ENCODE measurements at places on chromosomes 12 and 14.

GRCh38 chr12:131131808-131132117 lies 178.1 kb downstream of the ADGRD1 start:
- DNase-seq, result no peak

GRCh38 chr14:57174466-57174865 lies 94.2 kb downstream of the EXOC5 start:
- no peak for DNase-seq

GRCh38 chr14:48193893-48194292 lies 518.5 kb upstream of the MDGA2 start:
- DNase-seq, result no peak

DNA sequence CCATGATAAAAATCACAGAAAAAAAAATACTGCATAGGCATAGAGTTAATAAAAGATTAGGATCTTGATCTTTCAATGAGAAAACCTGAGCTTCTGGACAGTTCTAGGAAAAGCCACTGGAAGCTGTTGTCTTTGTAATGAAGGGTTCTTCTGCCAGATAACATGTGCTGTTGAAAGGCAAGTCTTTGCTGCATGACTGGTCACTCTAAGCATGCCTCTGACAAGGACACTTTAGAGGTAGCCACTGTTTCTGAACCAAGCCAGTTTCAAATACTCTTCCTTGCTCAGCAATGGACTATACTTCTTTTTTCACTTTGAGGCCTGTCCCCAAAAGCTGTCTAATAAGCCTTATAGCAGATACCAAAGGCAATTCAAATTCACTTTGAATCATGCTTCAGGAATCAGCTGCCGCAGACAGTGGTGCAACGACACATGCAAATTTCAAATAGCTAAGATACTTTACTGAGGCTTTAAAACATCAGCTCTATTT lies 70.2 kb downstream of the BTG1 start:
- peak; percentile 17 for DNase-seq

DNA sequence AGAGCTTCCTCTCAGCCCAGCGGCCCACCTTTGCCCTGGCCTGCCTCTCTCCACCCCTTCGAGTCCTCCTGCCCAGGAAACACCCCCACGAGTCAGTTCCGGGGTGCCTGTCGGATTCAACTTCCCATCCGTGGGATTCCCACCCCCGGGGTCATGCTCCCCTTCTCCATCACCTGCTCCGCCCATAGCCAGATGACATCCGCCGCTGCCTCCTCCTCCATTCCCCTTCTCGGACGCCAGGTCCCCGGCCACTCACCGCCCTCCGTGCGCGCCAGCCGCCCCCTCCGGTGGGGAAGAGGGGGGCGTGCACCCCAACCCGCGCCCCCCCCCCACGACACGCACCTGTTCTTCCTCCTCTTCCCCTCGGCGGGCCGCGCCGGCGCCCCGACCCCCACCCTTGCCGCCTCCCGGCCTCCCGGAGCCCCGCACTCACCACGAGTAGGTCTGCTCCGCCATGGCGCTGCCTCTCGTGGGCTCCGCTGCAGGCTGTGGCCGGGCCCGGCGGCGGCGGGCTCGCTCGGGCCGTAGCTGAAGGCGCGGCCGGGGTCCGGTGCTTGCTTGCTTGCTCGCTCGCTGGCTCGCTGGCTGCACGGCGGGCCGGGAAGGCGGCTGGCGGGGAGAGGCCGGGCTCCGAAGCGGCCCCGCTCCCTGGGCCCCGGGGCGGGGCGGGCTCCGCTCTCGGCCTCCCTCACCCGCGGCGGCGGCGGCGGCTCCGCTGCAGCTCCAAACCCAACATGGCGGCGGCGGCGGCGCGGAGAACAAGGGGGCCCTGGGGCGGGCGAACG lies 554 bp downstream of the SPPL3 start:
- DNase-seq, result peak; percentile 59

GRCh38 chr12:14723763-14724162 lies 27.4 kb upstream of the GUCY2C start:
- peak; percentile 81 for DNase-seq

DNA sequence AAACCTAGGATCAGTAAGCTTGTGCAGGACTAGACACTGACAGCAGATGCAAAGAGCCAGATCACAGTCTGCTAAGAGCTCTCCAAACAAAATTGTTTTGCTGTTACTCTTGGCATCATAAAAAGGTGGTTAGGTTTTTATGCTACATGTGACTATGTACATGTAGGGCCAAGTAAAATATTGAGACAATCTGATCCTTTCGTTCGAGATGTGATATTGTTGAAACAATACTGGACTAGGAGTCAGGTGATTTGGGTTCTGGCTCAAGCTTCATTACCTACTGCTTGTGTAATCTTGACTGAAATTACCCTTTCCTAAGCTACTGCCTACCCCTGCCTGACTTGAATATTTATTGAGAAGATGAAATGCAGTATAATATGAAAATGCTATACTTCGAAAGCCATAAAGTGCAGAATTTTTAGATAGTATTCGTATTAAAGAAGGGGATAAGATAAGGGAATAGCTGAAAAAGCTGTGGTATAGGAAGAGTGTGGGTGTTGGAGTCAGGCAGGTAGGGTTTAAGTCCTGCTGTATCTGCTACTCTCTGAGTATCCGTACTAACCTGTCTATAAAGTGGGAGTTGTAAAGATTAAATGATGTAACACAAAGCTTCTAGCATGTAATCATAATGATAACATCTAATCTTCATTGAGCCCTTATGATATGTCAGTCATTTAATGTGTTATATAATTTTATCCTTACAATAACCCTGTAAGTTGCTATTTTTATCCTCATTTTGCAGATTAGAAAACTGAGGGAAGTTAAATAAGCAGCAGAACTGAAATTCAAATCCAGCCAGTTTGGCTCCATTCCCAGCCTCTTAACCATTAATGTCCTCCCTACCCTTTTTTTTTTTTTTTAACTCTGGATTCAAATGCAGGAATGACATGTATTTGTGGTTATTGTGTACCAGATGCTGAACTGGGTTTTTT lies 38.6 kb upstream of the ATF1 start:
- DNase-seq, result no peak

DNA sequence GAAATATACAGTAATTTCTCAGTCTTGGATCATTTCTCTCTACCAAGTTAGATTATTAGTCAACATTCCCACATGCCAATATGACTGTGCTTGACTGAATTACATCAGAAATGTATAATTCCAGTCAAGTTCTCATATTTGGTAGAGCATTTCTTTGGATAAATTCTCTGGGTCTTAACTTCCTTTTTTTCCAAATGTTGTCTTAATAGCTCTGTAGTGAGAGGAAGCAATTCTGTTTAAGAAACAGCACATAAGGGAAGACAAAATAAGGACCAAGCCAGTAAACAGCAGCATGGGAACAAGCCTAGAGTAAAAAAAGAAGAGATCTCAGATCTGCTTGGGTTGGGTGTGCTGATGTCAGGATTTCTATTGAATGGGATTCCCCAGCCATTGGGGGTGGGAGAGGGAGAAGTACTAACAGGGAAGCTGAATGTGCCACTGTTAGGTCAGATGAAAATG lies 14.2 kb upstream of the DYRK2 start:
- no peak for DNase-seq

- DNase-seq, result no peak
These were observed 229.7 kb downstream of the TTC6 start for GRCh38 chr14:37824939-37825712.

- no peak for DNase-seq
These were observed 59.3 kb downstream of the KIF26A start for GRCh38 chr14:104197449-104198247.

GRCh38 chr12:101777485-101777884 lies 38.2 kb upstream of the SYCP3 start:
- DNase-seq, result peak; percentile 45

GRCh38 chr12:7756993-7757392 lies 8.0 kb upstream of the NANOGNB start:
- DNase-seq, result no peak

- DNase-seq, result no peak
These were observed 329.0 kb downstream of the ZFP36L1 start for GRCh38 chr14:68463705-68464374.

GRCh38 chr14:66974397-66975025 lies 214.7 kb upstream of the GARIN2 start:
- no peak for DNase-seq

- no peak for DNase-seq
These were observed 838 bp downstream of the LRIG3 start for GRCh38 chr12:58919231-58920101.

GRCh38 chr12:70963081-70963660 lies 42.6 kb upstream of the PTPRR start:
- DNase-seq, result no peak

DNA sequence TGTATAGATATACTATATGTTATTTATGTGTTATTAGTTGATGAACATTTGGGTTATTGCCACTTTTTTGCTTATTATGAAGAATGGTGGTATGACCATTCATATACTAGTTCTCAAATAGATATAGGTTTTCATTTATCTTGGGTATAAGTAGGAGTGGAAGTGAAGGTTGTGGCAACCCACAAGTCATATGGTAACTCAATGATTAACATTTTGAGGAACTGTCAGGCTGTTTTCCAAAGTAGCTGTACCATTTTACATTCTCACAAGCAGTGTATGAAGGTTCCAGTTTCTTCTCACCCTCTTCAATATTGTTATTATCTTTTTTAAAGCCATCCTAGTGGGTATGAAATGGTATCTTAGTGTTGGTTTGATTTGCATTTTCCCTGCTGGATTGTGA lies 19.0 kb upstream of the MSRB3 start:
- no peak for DNase-seq

GRCh38 chr12:45415393-45415817 lies 199.5 kb downstream of the ANO6 start:
- DNase-seq, result no peak

GRCh38 chr12:68641138-68641537 lies 30.4 kb downstream of the RAP1B start:
- no peak for DNase-seq

DNA sequence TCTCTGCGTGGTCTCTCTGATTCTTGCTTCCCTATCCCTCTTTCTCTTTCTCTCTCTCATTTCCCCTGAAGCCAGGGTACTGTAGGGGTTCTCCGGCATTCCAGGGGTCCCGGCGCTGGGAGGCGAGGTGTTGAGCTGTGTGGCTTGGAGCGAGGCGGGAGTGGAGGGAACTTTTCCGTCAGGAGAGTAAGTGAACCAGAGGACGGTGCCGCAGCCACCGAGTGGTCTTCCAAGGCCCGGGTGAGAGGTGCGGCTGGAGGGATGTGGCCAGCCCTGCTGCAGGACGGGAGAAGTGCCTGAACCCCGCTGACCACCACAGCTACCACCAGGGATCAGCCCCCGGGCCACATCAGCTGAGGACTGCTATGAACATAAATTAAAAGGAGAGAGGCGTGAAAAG lies 68.2 kb upstream of the FAM181A start:
- DNase-seq, result no peak

GRCh38 chr12:100339071-100339470 lies 17.8 kb upstream of the SLC17A8 start:
- no peak for DNase-seq

GRCh38 chr14:82951171-82951570 lies 1417.5 kb upstream of the SEL1L start:
- DNase-seq, result no peak

DNA sequence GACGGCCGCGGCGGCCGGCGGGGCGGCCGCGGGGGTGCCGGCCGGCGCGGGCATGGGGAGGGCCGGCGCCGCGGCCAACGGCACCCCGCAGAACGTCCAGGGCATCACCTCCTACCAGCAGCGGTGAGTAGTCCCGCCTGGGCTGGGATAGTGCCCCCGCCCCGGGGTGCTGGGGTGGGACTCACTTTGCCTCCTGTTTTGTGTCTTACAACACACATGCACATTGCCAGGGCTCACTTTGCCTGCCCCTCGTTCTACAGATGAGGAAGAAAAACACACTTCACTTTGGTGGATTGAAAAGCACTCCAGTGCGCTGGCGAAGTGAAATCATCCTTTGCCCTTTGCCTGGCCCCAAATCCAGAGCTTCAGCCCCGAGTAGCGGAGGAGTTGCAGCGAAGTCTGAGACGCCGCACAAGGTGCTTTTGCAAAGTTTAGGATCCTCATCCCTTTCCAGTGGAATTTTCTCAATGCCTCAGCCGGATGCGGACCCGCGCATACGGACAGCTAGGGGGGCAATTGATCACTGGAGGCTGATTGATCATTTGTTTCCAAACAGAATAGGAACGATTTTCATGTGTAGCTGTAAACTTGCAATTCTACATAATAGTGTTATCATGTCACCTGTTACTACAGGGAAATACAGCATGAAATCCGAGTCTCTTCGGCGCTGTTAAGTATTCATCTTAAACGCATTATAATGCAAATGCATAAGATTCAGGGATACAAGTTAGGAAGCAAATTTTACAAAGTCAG lies 3.6 kb upstream of the NPAS3 start:
- DNase-seq, result no peak

GRCh38 chr12:40464121-40464520 lies 228.1 kb upstream of the CNTN1 start:
- DNase-seq, result no peak

GRCh38 chr14:30521899-30522736 lies 36.8 kb upstream of the G2E3 start:
- DNase-seq, result peak; percentile 72

DNA sequence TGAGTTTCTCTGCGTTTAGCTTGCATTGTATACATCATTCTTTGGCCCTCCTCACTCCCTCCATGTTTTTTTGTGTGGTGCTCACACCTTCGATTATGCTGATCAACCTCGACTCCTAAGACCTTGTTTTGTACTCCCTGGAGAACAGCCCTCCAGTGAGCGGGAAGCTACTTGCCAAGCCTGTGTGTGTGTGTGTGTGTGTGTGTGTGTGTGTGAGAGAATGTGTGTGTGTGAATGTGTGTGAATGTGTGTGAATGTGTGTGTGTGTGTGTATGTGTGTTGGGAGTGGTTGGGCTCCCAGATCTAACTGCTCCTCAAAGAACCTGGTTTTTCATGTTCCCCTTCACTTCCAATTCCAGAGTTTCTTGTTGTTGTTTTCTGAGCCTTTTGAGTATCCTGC lies 6.0 kb downstream of the NYNRIN start:
- no peak for DNase-seq

DNA sequence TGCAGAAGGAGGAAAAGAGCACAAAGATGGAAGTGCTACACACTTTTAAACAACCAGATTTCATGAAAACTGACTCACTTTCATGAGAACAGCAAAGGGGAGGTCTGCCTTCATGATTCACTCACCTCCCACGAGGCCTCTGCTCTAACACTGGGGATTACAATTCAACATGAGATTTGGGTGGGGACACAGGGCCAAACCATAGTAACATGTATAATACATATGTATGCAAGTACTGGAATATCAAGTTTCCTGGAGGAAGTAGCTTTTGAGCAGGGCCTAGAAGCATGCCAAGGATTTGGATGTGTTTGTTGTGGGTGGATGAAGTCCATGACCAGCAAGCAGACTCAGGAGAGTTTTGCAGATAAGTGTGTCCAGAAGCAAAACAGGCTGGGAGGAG lies 409.0 kb downstream of the RGS6 start:
- DNase-seq, result no peak

DNA sequence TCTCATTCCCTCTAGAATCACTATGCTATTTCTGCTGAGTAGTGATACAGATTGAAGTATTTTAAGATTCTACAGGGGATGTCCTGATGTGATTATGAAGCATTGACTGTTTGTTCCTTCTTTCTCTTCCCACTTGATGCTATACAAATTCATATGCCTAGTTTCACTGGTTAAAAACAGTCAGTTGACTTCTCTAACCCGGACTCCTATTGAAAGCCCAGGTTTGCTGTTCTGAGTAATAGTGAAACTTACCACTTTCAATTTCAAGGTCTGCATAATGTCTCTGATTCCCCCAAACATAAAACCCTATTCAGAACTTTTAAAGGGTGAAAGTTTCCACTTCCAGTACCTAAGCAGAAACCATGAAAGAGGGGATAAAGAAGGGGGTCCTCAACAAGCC lies 117.7 kb upstream of the RPL10L start:
- no peak for DNase-seq

- DNase-seq, result no peak
These were observed 960 bp upstream of the LRFN5 start for GRCh38 chr14:41605550-41606281.
